AG04449 (cell line): ENCODE measurements at places on chromosomes 5 and 9.
A peak's percentile ranks its signal among the peaks of the same experiment; 100 is the strongest.

- DNase-seq, result no peak
Observed at GRCh38 chr9:4238522-4238921, 61.3 kb downstream of the GLIS3 start.

GRCh38 chr5:54553659-54554207 lies 36.2 kb downstream of the SNX18 start:
- DNase-seq, result no peak

DNA sequence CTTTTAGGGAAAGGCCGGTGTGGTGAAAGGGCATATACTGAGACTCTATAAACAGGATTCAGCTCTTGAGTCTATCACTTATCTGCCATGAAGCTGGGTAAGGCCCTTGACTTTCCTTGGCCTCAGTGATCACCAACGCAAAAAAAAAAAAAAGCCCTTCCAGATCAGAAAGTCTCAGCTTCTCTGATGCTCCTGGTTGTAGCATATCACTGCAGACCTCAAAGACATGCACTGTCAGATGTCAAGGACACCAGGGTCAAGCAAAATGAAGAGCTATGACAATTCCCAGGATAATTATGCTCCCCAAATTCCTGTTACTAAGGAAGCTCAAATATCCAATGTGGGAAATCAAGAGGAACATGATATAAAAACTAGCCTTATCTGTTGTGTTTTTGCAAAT lies 68.3 kb upstream of the IFNE start:
- no peak for DNase-seq

DNA sequence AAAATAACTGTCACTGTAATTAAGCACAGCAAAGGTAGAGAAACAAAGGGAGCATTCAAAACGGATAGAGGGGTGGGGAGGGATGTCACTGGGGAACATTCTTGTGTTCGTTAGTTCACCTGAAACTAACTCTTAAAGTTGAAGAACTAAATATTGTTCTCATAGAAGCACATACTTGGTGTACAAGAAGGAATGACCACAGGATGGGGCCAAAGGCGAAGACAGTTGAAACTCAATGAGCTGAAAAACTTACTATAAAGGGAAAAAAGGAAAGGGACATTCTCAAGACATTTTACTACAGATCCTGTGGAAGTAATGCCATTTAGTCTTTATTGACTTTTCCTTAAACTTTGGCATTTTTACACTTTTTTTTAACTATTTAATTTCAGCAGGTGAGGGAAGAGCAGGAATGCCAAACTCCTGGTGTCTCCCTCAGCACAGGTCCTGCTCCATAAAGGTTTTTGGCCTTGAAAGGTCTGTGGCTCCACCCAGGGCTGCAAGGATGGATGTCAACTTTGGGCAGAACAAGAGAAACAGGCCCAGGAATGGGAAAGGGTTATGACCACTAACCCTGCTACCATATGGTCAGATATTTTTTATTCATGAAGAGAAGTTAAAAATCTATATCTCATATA lies 197.6 kb upstream of the RASA1 start:
- peak; percentile 31 for DNase-seq

DNA sequence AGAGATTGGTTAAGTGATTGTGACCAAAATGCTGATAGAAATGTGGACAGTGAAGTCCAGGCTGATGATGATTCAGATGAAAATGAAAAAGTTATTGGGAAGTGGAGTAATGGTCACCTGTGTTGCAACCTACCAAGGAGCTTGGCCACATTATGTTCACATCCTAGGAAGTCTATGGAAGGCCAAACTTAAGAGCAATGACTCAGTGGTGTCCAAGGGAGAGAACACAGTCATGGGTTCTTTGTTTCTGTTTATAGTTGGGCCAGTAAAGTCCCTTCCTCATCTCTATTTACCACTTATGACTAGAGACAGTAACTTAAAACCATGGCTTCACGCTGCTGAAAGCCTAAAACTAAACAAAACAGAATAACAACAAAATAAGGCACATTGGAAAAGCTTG lies 555.3 kb upstream of the DAB2 start:
- no peak for DNase-seq

DNA sequence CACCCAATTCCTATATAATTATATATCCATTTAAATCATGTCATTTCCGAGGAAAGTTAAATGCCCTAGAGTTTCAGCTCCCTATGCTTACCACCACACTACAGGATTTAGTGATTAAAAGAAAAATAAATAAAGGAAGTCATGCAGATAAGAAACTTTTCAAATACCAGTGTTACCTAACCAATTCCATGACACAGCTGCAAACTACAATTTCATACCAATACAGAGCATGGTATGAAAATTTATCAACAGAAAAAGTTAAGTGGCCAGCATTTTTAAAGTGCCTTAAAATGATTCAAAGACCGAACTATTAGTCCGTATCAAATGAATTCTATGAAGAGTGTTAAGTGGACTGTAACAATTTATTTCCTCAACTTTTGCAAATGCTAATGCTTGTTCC lies 35.9 kb downstream of the CEP120 start:
- no peak for DNase-seq

DNA sequence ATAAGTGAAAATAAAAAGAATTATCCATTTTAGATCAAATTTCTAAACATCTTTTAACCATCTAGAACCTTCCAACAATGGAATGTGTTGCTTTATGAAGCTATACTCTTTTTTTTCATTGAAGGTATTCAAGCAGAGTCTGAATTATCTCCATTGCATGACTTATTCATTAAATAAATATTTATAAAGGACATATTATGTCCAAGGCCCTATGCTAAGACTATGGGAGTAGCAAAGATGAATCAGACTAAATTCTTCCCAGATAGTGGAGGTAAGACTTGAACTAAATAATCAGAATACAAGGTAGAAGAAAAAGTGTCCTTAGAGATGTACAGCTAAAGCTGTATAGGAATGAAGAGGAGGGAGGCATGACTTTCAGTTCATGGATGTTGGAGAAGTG lies 215.5 kb upstream of the RGMB start:
- DNase-seq, result no peak

DNA sequence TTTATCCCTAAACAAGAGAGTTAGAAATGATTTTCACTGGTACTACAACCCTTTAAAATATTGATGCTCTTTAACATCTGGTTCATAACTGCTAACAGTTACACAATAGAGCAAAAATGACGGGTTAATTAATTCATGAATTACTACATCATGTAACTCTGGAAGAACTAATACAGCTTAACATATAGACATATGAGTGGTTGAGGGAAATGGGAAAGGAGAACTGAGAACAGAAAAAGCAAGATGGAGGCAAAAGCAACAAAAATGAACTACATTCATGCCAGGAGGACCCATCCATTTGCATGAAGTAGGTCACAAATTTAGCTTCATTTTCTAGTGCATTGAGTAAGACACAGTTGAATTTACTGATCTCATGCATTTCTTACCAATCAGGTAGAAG lies 61.8 kb downstream of the C9 start:
- DNase-seq, result no peak

- DNase-seq, result no peak
Observed at GRCh38 chr5:160036243-160036642, 27.3 kb downstream of the TTC1 start.

- no peak for DNase-seq
Observed at GRCh38 chr9:97411440-97411788, 482 bp upstream of the TDRD7 start.

- DNase-seq, result no peak
Observed at GRCh38 chr9:18810581-18810980, 222.4 kb downstream of the SAXO1 start.

GRCh38 chr5:52692039-52692438 lies 95.7 kb upstream of the ITGA1 start:
- DNase-seq, result peak; percentile 54

GRCh38 chr9:126052791-126053190 lies 273.8 kb upstream of the MVB12B start:
- no peak for DNase-seq

- DNase-seq, result no peak
Observed at GRCh38 chr9:105437704-105438103, 10.1 kb upstream of the FSD1L start.

- DNase-seq, result no peak
Observed at GRCh38 chr5:125151150-125151900, 404.9 kb upstream of the ZNF608 start.

DNA sequence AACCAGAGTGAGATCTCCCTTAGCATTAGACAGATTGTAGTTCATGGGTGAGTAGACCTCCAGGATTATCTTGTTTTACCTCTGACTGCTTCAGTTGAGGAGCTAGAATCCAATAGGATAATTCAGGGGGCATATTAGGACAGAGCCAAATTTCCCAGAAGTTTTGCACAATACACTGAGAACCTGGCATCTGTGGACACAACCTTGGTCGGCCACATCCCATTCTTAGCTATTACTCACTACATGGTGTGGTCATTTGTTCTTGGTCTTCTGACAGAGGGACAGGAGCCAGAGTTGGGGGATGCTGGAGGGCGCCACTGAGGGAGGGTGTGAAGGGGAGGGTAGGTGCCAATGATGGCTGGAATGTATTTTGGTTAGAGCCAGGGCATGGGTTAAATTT lies 66.6 kb downstream of the NPR3 start:
- DNase-seq, result no peak

DNA sequence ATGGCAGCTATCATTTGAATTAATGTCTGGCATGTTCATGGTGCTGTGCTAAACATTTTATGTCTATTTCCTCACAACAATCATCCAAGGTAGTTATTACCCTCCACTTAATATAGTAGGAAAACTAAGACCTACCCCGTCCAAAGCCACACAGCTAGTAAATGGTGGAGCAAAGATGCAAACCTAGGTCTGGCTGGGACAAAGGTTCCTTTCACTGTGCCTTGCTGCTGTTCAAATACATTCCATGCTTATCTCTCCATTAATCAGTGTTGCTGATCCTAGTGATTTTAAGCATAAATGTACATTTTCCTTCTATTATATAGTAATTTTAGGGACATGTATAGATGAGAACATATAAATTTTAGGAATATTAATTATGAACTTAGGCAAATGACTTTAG lies 38.7 kb downstream of the CCDC125 start:
- DNase-seq, result no peak

DNA sequence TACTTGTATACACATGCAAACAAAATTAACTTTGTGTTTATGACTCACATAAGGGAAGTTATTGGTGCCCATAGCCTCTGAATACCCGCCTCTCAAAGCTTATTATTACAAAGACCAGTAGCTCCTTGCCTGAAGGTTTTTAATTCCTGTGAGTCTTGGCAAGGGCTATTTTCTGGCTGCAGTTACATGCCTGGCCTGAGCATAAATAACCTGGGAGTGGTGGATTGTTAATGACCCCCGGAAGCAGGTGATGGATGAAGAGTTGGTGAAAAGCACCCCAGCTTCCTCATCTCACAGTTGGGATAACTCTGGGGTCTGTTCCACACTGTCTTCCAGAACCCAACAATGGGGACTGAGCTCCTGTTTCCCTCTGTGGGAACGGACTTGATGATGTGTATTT lies 594.5 kb downstream of the PDE4D start:
- no peak for DNase-seq

- DNase-seq, result peak; percentile 95
Observed at GRCh38 chr5:57862471-57862911, 379.9 kb upstream of the ACTBL2 start.

GRCh38 chr5:56330806-56331205 lies 97.7 kb upstream of the ANKRD55 start:
- no peak for DNase-seq

GRCh38 chr9:132365986-132366385 lies 11.2 kb upstream of the SETX start:
- DNase-seq, result no peak

DNA sequence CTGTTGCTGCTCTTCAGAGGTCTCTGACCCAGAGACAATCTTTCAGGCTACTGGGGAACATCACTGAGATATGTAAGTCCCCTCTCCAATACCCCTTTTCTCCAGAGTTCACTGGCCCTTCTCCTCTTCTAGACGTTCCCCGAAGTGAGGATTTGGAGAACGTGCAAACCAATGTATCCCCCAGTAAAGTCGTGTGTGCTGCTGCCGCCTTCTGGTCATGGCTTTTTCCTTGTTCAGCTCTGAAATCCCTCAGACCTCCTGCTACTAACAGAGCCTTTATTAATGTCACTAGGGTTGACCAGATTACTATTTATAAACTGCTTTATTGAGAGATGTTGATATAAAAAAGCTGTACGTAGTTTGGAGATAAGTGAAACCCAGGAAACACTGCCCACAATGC lies 1028.6 kb downstream of the CDH9 start:
- no peak for DNase-seq

DNA sequence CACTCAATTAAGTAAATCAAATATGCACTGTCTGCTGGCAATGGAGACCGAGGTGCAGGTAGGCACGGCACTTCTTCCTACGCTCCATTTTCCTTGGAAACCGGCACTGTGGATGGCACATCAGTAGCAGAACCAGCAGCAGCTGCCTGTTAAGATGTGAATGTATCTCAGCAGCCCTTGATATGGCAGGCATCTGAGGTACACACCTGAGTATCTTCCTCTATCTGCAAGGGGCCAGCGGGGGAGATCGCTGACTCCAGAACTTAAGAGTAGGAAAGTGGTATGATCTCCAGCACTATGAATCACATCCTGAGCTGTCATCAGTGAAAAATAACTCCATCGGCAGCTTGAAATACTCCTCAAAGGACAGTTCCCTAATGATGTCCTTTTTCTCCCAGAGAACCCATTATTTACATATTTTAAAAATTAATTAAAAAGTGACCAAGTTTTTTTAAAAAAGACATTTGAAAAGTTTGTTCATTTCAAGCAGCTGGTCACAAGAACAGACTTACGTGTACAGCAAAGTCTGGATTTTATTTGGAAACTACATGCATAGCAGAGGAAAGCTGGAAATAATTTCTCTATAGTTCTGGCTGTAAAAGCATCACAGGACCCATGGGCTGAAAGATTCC lies 97.1 kb downstream of the ADAMTS12 start:
- no peak for DNase-seq

GRCh38 chr5:150999704-151000442 lies 20.5 kb upstream of the GPX3 start:
- DNase-seq, result no peak

GRCh38 chr5:36607114-36607571 lies 737 bp downstream of the SLC1A3 start:
- DNase-seq, result no peak

- no peak for DNase-seq
Observed at GRCh38 chr9:26945591-26945990, 1.5 kb downstream of the PLAA start.

DNA sequence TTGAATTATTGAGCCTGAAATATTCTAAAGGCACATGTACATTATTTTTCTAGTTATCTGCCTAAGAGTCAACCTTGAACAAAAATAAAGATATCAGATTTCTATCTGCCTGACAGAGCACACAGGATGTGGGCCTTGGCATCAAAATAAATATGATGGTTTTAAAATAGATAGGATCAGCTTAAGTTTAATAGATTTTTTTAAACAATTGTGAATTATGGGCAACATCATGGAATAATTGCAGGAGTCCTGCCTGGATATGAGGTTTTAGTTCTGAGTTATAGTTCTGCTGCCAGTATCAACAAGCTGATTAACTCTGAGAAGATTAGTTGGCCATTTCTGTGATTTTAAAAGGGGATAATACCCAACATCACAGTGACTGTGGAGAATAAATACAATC lies 107.0 kb upstream of the PCA3 start:
- no peak for DNase-seq
